ENCODE measurements at places on chromosomes 4 and X.

GRCh38 chr4:86156531-86156930, 203.3 kb downstream of the MAPK10 start:
- no peak for DNase-seq

GRCh38 chrX:107549504-107549903, 78.8 kb upstream of the PRPS1 start:
- no peak for DNase-seq

- no peak for DNase-seq
Measured at GRCh38 chrX:109710181-109710580, 22.9 kb downstream of the ACSL4 start.

- no peak for DNase-seq
Measured at GRCh38 chrX:73830489-73831414, 267.8 kb downstream of the CHIC1 start.

- no peak for DNase-seq
Measured at GRCh38 chr4:120293341-120293740, 226.7 kb upstream of the MAD2L1 start.

- no peak for DNase-seq
Measured at GRCh38 chr4:88737307-88737941, 39.8 kb upstream of the NAP1L5 start.

DNA sequence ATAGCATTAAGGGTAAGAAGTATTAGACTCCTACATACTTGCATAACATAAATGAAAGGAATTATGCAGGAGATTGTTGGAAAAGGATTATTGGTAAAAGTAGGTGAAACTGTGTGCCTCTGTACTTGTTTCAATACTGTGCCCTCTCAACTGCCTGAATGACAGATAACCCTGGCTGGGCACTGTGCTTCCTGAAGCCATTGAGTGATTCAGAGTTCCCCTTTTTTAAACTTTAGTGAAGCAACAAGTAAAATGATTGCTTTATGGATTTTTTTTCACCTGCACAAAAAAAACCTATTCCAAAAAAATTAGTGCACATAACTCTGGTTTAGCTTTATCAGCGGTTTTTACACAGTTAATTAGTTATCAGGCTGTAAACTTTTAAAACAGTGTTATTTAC, 204.8 kb downstream of the TRAM1L1 start:
- no peak for DNase-seq

DNA sequence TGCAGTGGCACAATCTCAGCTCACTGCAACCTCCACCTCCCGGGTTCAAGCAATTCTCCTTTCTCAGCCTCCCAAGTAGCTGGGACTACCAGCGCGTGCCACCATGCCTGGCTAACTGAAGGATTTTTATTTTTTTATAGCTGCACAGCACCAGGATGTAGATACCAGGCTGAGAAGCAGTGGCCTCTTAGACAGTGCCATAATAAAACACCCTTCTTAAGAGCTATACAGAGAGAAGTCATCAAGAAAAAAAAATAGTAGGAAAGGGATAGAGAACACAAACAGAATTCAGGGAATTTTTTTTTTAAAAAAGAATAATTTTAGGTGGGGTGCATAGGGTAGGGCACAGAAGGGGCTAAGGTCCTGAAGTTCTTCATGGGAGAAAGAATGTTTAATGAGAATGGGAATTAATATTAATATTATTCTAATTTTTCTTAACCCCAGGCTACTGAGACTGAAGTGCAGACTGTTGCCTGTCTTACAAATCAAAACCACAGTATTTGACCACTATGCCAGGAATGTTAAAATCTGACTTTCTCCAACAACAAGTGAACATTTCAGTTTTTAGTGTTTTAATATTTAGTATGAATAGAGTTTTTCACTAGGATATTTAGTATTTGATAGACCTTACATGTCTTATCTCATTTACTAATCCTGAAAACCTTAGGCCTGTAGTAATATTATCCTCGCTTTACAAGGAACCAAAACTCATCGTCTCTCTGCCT, 146.7 kb downstream of the KCNIP4 start:
- DNase-seq: no peak

DNA sequence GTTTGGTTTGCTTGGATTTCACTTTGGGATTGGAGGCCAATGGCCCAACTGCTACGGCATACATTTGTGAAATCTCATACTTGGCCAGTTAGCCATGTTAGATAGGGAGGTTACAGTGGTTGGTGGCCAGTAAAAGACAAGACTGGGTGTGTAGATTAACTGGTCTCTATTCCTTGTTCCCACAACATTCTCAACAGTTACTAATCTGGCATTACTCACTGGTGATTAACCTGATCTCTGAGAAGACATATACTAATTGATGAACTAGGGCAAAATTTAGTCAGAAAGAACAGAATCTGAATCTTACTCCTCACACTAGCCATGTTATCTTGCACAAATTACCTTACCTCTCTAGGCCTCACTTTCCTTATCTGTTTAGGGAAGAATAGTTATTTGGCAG, 33.4 kb downstream of the GATB start:
- no peak for DNase-seq

GRCh38 chrX:37817176-37817575, 30.2 kb downstream of the DYNLT3 start:
- no peak for DNase-seq

- no peak for DNase-seq
Measured at GRCh38 chrX:119617517-119618164, 11.4 kb upstream of the NKRF start.

DNA sequence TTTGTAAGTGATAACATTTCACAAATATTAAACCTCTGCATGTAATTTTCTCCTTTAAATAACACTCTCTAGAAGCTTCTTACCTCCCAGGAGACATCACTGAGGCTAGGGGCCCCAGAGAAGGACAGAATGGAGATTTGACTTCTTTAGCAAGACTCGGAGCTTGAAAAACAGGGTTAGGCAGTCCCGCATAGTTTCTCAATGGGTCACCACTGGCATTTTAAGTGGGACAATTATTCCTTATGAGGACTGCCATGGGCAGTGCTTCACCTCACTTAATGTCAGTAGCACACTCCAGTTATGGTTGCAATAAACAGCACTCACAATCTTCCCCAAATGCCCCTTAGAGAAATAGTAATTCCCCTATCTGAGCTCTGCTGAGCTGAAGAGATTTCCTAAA, 66.7 kb upstream of the NOCT start:
- DNase-seq: no peak

DNA sequence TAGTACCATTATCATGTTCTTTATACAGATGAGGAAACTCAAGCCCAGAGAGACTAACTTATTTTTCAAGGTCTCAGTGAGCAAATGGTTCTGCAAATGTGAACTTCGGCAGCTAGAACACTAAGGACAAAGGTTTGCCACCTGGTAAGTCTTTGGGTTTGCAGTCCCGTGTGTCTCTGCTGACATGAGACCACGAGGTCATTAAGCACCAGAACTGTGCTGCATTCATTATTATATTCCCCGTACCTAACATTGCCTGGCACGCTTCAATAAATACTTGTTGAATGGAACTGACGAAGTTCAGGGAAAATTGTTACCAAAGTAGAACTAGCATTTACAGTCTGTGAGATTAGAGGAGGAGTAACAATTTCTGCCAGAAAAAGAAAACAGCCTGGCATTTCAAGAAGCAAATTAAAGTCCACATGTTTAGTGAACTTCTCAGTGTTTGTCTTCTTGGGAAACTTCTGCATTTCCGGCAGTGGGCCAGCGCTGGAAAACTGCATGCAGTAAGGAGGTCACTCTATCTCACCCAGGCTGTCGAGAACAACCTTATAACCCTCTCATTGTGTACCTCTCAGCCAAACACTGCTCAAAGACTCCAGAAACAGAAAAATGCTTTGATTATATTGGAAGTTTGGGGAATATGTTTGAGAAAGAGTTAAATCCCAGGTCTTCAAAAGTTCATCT, 67.4 kb upstream of the CPEB2 start:
- DNase-seq: no peak

GRCh38 chrX:25204182-25204581, 188.4 kb upstream of the ARX start:
- DNase-seq: no peak

- no peak for DNase-seq
Measured at GRCh38 chr4:6017800-6018199, 431 bp downstream of the C4orf50 start.

DNA sequence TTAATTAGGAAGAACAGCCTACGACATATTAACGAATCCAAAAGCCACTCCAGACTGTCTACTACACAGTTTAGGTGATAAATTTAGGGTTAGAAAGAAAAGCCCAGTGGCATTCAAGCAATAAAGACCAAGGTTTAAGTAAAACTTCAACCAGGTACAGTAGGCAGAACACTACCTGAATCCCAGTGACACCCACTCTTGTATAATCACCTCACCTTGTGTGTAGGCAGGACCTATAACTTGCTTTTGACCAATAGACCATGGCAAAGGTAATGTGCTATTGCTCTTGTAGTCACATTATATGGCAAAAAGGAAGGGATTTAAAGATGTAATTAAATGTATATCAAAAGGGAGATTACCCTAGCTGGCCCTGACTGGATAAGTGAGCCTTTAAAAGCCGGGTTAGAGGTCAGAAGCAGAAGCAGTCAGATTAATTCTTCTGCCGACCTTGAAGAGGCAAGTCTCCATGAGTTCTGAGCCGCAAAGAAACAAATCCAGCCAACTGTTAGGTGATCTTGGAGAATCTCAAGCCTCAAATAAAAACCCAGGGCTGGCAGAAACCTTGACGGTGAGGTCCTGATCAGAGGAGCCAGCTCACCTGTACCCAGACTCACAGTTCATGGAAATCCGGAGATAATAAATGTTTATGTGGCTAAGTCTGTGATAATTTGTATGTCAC, 8.8 kb downstream of the FSTL5 start:
- no peak for DNase-seq

DNA sequence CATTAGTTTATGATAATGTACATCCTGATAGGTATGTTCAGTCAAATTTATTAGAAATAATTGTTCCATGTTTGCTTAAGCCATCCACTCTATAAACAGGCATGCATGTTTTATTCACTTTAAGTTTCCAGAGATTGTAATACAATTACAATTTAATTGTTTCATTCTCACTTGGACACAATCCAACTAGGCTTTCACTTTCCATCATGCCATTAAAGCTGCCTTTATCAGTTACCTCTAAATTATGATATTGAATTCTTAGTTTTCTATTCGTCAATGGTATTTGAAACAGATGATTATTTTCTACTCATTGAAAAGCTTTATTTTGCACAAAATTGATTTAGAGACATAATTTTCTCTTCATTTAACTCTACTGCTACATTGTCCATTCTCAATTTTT, 1196.3 kb downstream of the RAPGEF2 start:
- no peak for DNase-seq

DNA sequence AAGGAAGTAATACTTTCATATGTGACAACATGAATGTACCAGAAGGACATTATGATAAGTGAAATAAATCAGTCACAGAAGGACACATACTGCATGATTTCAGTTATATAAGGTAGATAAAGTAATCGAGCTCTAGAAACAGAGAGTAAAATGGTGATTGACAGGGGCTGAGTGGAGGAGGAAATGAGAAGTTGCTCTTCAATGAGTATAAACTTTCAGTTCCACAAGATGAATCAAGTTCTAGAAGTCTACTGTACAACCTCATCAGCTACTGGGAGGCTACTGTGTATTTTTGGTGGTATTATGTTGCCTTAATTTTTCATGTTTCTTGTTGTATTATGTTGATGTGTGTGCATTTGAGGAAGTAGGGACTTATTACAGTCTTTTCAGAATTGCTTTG, 270.9 kb upstream of the GRIA3 start:
- DNase-seq: no peak
